ENCODE measurements at places on chromosomes 4 and X.

- DNase-seq: no peak
Measured at GRCh38 chr4:114383721-114384120, 214.9 kb upstream of the UGT8 start.

- DNase-seq: no peak
Measured at GRCh38 chrX:150165776-150166610, 197.1 kb upstream of the MAMLD1 start.

- no peak for DNase-seq
Measured at GRCh38 chr4:73725985-73726384, 14.4 kb upstream of the CXCL8 start.

GRCh38 chr4:10182446-10183424 lies 66.1 kb upstream of the WDR1 start:
- DNase-seq: no peak

DNA sequence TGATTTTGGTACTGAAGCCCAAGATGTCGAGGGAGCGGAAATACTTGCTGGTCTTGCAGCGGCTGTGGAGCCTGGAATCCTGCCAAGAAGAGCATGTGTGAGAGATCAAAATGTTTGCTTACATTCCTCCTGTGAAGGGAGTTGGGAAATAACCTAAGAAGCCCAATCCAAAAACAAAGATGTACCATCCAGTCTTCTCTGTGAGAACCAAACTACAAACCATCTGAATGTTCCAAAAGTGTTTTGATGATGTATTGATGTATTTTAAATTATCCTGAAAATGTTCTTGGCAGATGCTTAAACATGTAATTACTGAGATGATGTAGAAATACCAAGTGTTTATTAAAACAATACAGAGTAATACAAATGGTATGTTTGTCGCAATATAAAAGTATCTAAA lies 10.1 kb upstream of the ADH1A start:
- no peak for DNase-seq
